ENCODE measurements at places on chromosomes 12 and 14.

DNA sequence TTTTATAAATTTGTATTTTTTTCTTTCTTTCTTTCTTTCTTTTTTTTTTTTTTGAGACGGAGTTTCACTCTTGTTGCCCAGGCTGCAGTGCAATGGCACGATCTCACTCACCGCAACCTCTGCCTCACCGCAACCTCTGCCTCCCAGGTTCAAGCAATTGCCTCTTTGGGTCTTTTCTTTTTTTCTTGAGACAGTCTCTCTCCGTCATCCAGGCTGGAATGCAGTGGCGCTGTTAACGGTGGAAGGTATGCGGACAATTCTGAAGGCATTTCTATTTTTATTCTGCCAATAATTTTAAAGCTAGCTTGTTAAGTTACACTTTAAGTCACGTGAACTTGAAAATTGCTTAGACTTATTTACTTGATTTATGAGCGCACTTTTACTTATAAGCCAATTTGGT is 8.8 kb upstream of the PHC1 start:
- no peak for DNase-seq

- DNase-seq: no peak
Observed at GRCh38 chr14:23306412-23307145, at the start of gene BCL2L2. Gene BCL2L2, plus strand, starts transcription at chr14:23306833. Its CDS starts 935 bp downstream, at chr14:23307768.

GRCh38 chr14:101133068-101133467 is 229.5 kb upstream of the RTL1 start:
- no peak for DNase-seq

DNA sequence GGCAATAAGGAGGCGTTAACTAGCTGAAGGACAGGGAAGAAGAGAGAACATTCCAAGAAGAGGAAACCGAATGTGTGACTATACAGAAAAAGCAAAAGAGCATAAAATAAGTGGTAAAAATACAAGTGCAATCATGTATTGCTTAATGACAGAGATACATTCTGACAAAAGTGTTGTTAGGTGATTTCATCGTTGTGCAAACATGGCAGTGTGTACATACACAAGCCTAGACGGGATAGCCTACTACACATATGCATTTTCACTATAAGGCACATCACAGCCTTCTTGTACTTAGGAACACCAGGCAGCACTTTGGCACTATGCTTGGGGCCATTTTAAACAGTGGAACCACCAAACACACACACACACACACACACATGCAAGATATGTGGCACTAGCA is 299.3 kb downstream of the BCAT1 start:
- DNase-seq: no peak

GRCh38 chr12:19194963-19195362 is 65.4 kb downstream of the PLEKHA5 start:
- no peak for DNase-seq

DNA sequence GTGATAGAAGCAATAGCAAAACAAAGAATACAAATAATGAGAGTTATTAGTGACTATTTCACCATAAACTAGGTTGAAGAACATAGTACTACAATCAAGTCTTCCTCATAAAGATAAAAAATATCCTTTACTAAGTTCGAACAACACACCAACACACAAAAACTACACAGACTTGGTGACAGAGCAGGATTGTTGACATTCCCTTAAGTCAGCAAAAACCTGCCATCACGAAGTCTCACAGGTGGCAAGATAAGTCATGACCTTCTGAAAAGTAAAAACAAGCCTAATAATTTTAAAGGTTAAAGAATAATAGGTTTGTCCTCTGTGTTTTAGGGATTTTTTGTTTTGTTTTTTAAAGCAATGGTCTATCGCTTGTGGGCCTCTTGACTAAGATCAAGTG is 173.0 kb downstream of the SEC23A start:
- no peak for DNase-seq

DNA sequence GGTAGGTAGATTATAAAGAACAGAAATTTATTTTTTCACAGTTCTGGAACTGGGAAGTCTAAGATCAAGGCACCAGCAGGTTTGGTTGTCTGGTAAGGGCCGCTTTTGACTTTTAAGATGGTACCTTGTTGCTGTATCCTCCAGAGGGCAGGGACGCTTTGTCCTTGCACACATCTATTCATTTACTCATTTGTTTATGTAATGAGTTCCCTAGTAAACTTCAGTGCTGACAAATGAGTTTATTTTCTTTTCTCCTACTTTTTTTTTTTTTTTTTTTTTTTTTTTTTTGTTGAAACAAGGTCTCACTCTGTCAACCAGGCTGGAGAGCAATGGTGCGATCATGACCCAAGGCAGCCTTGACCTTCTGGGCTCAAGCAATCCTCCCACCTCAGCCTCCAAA is 195.7 kb downstream of the FBXL14 start:
- peak; percentile 13 for DNase-seq

DNA sequence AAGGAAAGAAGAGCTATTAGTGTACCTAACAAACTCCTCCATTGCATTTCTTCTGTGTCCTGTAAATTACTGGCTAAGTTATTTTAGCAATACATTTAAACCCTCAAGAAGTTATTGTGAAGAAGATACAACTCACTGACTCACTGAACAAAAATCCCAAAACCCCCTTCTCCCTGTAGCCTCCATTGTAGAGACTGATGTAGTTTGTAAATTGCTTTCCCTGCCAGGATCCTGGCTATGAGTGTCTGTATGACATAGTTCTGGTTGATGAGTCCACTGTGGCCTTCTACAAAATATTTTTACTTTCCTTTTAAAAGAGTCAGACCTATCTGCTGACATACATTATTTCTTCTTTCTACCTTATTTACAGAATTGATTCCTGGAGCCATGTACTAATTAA is 155.6 kb downstream of the SLC6A15 start:
- no peak for DNase-seq

- DNase-seq: no peak
Observed at GRCh38 chr14:77092676-77093075, 5.4 kb upstream of the CIPC start.

GRCh38 chr14:83133981-83134645 is 1600.5 kb upstream of the SEL1L start:
- no peak for DNase-seq

DNA sequence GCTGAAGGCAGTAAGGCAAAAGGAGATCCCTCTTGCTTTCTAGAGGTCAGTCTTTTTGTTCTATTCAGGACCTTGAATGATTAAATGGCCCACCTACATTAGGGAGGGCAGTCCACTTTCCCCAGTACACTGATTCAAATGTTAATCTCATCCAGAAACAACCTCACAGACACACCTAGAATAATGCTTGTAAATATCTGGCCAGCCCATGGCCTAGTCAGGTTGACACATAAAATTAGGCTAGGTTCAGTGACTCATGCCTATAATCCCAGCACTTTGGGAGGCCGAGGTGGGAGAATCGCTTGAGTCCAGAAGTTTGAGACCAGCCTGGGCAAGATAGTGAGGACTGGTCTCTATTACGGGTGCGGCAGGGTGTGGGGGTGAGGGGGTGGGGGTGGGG is 43.5 kb downstream of the MIPOL1 start:
- no peak for DNase-seq

GRCh38 chr12:8011331-8011730 is 21.2 kb upstream of the FOXJ2 start:
- no peak for DNase-seq

- no peak for DNase-seq
Observed at GRCh38 chr12:107344035-107344808, 250.9 kb upstream of the CRY1 start.

- DNase-seq: no peak
Observed at GRCh38 chr14:60884134-60884533, 96.7 kb downstream of the TRMT5 start.

DNA sequence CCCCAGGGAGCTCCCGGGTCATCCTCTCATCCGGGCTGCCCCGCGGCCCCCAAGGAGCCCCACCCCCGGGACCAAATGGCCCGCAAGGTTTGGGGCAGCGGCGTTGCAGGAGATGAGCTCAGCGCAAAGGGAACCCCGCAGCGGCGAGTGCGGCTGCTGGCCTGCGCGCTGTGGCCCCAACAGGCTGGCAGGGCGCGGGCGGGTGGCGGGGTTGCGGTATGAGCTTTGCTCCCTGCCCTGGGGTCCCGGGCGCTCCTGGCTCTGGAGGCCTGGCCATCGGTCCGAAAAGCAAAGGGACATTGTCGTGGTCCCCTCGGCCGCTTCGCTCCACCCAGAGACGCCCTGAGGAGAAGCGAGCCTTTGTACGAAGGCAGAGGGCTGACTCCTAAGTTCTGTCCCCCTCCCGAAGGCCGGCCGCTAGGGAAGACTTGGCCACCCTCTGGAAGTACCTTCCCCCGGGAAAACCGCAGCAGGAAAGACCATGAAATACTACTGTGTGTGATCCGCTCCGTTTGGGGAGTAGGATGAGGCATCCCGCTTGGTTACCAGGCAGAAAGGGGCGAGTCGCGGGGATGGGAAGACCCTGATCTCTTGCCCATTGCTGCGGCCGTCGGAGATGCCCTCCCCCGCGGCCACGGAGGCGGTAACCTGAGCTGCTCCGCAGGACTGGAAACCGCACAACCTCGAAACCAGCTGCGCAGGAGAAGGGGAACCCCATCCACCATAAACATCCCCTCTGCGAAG is 620 bp upstream of the NID2 start:
- no peak for DNase-seq

GRCh38 chr12:11728154-11728755 is 78.8 kb downstream of the ETV6 start:
- no peak for DNase-seq

- DNase-seq: peak; percentile 62
Observed at GRCh38 chr14:103520657-103521437, 1.8 kb downstream of the CKB start.

GRCh38 chr14:101126731-101127130 is 223.2 kb upstream of the RTL1 start:
- DNase-seq: no peak

DNA sequence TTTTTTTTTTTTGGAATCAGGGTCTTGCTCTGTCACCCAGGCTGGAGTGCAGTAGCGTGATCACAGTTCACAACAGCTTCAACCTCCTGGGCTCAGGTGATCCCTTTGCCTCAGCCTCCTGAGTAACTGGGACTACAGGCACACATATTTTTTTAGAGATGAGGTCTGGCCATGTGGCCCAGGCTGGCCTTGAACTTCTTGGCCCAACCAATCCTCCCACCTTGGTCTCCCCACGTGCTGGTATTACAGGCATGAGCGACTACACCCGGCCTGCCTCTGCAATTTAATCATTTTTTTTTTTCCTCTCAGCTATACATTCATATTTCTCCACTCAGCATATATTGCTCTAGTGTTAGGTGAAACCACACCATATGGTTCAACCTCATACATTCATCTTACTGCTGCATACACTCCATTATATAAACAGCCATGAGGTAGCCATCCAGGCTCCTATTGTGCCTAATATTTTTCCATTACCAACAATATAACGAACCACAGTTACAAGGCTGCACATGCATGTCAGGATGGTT is 7.1 kb downstream of the STX2 start:
- DNase-seq: no peak

DNA sequence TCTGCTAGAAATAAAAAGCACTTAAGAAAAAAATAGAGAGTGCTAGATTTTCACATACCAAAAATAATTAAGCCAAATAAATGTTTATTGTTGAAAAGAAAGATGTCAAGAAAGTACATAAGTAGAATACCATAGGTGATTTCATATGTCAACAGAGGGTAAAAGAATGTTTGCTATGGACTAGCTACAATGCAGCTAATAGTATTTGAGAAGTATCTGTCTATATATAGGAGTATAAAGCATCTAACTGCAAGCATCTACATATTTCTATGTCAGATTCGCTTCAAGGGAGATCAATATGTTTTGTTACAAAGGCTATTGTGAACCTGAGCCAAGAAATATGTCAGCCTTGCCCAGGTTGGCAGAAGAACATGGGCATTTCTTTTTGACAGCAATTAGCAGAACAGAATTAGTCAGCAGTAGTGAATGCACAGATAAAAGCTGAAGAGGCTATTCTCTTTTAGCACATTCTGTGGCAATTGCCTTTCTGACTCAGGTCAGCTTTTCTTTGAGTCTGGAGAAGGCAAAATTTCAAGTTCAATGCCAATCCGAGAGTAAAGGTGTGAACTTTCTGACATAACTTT is 140.1 kb downstream of the ALG10B start:
- DNase-seq: no peak

Data from NAMALWA (cell line).